ENCODE measurements at places on chromosomes 6 and 20.

GRCh38 chr6:106847116-106847515 lies 127.4 kb downstream of the CD24 start:
- no peaks in the 10 kb centered on the region for H3K36me3 ChIP-seq
- no peak overlapping the region for H3K4me3 ChIP-seq
- H3K4me1 ChIP-seq, result no peaks in the 10 kb centered on the region
- no peak overlapping the region for H3K27ac ChIP-seq
- H3K27me3 ChIP-seq, result no peaks in the 10 kb centered on the region

DNA sequence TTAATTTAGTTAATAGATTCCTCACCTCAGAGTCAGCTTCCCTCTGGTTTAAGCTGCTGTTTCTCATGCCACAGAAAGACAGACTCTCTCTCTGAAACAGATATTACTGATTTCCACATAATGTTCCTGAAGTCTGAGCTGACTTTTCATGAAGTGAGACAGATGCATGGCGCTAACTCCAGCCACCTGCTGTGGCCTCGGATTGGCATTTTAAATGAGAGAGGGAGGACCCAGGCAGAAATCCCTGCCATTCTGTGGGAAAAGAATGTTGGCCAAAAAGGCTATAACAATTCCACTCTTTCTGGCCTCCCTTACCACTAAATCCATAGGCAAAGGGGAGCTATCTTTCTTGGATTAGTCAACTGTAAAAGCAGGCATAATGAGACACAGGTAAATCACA lies 354.1 kb upstream of the CDH4 start:
- H3K27ac ChIP-seq, result no peak overlapping the region
- peaks cover 2% of the 10 kb centered on the region for H3K27me3 ChIP-seq
- DNase-seq, result no peak
- H3K36me3 ChIP-seq, result no peaks in the 10 kb centered on the region
- no peak overlapping the region for H3K4me3 ChIP-seq

GRCh38 chr6:137349856-137350830 lies 131.0 kb upstream of the IFNGR1 start:
- no peak for DNase-seq
- H3K27ac ChIP-seq, result peak overlapping the region; percentile 6
- H3K36me3 ChIP-seq, result no peaks in the 10 kb centered on the region
- H3K4me3 ChIP-seq, result no peak overlapping the region
- peaks cover 6% of the 10 kb centered on the region for H3K4me1 ChIP-seq
- H3K27me3 ChIP-seq, result no peaks in the 10 kb centered on the region

GRCh38 chr20:1622450-1622849 lies 2.6 kb upstream of the SIRPB1 start:
- H3K4me3 ChIP-seq, result no peak overlapping the region
- DNase-seq, result no peak
- no peaks in the 10 kb centered on the region for H3K36me3 ChIP-seq
- no peak overlapping the region for H3K27ac ChIP-seq

DNA sequence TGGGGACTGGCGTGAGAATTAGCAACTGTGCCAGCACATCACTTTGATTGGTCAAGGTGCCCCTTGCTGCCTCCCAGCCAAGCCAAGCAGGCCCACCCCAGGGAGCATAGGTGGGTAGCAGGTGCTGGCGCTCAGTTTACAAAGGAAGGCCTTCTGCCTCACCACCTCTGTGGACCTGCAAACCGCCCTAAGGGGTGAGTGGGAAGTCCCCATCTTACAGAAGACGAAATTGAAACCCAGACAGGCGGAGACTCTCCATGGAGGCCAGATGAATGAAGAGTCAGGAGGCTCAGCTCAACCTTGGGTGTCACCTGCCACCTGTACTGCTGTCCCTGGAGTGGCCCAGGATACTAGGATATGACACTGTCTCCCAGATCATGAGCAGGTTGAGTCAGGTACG lies 21.5 kb upstream of the MAS1L start:
- H3K4me1 ChIP-seq, result no peaks in the 10 kb centered on the region
- H3K27me3 ChIP-seq, result no peaks in the 10 kb centered on the region
- no peak overlapping the region for H3K4me3 ChIP-seq
- peak; percentile 24 for DNase-seq
- no peaks in the 10 kb centered on the region for H3K36me3 ChIP-seq

DNA sequence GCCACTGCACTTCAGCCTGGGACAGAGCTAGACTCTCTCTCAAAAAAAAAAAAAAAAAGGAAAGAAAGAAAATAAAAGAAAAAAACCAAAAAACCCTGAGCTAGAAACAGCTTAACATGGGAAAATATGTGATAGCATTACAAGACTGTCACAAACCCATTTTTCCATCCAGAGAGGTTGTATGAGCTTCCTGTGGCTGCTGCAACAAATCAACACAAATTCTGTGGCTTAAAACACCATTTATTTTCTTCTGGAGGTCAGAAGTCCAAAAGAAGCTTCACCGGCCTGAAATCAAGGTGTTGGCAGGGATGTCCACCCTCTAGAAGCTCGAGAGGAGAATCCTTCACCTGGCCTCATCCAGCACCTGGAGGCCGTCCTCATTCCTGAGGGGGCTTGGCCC lies 21.7 kb upstream of the SSR1 start:
- H3K36me3 ChIP-seq, result no peaks in the 10 kb centered on the region
- H3K4me1 ChIP-seq, result no peaks in the 10 kb centered on the region
- DNase-seq, result no peak
- H3K4me3 ChIP-seq, result no peak overlapping the region

Measured in liver (tissue), 10 donors.